ENCODE measurements at places on chromosomes 6 and 20. TPM values are rescaled to one million over a fixed set of nuclear protein-coding genes. Genes with fewer than 3 reads are reported as not detected.

Gene MICB
- total RNA-seq = 1.5 TPM

Gene RBPJL
- not detected for total RNA-seq

Gene C4B
- 81.6 TPM for total RNA-seq

Gene FAM162B
- 3.8 TPM for total RNA-seq

GRCh38 chr6:44002593-44003344 lies 124.5 kb downstream of the MRPL14 start:
- peak; percentile 77 for DNase-seq

Gene RIMS4
- total RNA-seq = not detected

Gene RFX6
- not detected for total RNA-seq

GRCh38 chr20:32991792-32992641 lies 12.2 kb downstream of the SUN5 start:
- no peak for DNase-seq

DNA sequence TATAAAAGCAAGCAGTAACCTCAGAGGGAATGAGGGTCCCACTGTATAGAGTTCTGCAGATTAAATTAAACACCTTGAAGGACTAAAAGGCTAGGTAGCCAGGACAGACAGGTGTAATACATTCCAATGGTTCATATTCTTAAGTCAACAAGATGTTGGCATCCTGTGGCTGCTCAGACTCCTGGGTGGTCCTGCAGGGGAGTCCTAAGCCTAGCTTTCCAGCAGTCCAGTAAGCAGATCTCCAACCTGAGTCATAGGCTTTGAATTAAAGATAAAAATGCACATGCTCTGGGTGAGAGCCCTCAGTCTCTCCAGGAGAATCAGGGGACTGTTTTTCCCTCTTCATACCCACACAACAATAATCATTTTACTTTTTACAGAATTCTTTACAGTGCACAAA lies 307.3 kb upstream of the SUPT3H start:
- DNase-seq = no peak

Gene ACTL10
- 0.19 TPM for total RNA-seq

GRCh38 chr6:107489636-107490565 lies at the start of gene SOBP:
TSS of gene SOBP (plus strand) at chr6:107490117. CDS start at chr6:107490617, 500 bp downstream.
- DNase-seq = peak; percentile 80

Gene CCN6
- not detected for total RNA-seq

GRCh38 chr20:47035026-47035590 lies 140.5 kb downstream of the EYA2 start:
- no peak for DNase-seq

DNA sequence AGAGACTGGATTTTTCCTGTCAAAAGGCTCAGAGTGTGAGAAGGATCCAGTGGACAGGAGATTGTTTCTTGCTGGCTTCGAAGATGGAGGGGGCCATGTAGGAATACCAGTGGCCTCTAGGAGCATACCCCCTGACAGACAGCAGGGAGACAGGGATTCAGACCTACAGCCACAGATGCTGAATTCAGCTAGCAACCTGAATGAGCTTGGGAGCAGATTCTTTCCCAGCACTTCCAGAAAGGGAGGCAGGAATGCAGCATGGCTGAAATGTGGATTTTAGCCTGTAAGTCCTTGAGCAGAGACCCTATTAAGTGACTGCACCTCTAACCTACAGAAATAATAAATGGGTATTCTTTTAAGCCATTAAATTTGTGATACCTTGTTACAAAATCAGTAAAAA lies 44.6 kb downstream of the STXBP5 start:
- DNase-seq = no peak

Gene C2
- 8.9 TPM for total RNA-seq

Gene TMEM74B
- total RNA-seq = 2.9 TPM

Gene TREML4
- not detected for total RNA-seq

DNA sequence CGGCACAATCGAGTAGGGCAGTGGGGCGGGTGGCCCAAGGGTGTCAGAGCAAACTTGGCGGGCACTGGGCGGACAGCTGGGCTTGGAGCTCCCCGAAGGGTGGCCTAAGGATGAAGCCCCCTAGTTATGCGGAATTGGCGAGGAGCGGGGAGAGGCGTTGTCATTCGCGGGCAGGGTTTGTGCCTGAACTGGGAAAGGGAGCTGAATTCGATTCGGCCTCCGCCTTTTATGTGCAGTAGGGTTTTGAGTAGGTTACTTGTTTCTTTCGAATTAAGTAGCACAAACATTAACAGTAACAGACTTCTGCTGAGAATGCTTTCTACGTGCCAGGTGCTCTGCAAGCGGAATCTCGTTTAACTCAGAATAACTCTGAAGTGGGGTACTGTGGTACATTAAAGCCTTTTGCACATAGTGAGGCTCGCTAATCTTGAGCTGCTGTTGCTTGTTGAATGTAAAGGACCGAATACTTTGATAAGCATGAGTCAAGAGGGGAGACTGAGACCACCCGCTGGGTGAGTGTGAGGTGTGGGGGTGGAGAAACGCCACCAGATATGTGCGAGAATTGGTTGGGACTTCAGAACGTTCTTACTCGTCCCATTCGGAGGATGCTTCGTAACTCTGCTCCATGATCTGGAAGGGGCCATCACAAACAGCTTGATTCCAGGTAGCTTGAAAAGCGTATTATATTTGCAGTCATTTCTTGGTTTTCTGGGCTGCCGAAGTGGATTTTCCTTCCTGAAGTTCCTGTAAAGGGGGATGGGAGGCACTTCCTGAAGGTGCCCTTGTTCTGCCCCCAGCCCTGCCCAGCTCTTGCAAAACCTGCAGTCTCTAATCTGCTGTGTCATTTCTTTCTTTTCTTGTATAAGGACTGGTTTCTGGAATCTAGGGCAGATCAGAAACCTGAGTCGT lies 833 bp downstream of the RAB5IF start:
- peak; percentile 74 for DNase-seq

DNA sequence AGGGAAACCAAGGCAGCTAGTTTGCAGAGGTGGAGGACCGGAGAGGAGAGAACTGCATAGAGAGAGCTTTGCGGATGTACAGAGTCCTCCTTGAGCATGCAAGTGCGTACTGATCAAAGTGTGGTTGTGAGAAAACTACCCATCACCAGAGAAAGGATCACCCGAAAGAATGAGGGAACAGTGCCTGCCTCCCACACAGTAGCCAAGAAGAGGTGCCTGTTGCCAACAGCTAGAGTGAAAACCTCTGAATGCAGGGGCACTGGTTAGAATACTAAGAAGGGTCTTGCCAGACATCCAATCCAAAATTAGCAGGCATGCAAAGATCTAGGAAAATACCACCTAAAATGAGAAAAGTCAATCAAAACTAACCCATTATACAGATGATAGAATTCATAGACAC lies 166.6 kb upstream of the AKAP12 start:
- DNase-seq = no peak

DNA sequence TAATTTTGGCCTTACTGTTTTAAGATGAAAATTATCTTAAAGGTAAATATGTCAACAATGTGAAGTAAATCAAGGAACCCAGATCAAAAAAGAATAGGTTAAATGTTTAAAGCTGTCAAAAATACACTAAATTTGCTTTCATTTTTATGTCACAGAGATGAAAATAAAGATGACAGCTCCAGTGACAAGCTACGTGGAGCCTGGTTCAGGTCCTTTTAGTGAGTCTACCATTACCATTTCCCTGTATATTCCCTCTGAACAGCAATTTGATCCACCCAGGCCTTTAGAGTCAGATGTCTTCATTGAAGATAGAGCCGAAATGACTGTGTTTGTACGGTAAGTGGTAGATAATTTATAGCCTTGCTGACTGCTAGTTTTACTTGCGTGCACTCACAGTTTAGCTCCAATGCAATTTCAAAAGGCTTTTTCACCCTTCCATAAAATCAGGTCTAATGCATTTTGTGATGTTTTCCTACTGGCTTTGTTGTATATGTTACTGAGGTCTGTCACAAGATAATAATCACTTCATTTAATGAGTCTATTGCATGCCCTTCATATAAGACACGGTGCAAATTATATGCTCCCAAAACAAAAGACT lies 1.9 kb downstream of the HEBP2 start:
- no peak for DNase-seq

Gene CST7
- 1.4 TPM for total RNA-seq

- DNase-seq = no peak
These were observed 8.7 kb downstream of the GFRA4 start for GRCh38 chr20:3654326-3655130.

DNA sequence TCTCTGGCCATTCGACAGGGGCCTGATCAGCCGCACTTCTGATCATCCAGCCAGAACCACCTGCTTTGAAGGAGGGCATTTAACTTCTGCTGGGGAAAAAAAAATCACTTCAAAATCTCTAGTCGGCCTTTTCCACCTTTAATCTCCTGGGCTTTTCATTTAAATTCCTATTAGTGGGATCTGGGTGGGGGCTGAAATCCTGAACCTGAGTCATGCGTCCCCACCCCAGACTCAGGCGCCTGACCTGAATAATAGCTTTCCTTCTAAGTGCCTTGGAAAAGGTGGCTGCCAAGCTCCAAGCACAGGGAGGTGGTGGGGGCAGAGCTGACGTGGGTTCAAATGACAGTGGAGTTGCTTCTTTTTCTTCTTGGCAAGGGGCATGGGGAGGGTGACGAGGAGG lies 246.0 kb upstream of the EXOC2 start:
- DNase-seq = no peak
